Esophagus squamous epithelium (tissue), 5 donors: ENCODE measurements at places on chromosomes 1 and 21.

DNA sequence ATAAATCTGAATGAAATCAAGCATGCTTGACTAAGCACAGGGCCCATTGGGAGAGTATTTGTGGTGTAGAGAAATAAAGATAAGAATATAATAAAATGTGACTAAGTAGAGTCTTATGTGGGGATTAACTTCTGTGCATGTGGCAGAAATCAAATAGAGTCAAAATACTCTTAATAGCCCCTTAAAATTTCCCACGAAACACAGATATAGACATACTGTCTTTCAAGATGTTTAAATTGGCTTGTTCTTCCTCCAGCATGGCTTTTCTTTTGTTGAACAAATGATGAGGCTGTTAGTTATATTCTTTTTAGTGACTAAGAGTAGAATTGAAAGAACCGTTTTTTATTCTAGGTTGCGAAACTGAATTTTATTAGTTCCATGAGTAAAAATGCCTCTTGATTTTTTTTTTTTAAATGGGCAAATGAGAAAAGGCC, 112.3 kb downstream of the RPS6KC1 start:
- no peak for DNase-seq

DNA sequence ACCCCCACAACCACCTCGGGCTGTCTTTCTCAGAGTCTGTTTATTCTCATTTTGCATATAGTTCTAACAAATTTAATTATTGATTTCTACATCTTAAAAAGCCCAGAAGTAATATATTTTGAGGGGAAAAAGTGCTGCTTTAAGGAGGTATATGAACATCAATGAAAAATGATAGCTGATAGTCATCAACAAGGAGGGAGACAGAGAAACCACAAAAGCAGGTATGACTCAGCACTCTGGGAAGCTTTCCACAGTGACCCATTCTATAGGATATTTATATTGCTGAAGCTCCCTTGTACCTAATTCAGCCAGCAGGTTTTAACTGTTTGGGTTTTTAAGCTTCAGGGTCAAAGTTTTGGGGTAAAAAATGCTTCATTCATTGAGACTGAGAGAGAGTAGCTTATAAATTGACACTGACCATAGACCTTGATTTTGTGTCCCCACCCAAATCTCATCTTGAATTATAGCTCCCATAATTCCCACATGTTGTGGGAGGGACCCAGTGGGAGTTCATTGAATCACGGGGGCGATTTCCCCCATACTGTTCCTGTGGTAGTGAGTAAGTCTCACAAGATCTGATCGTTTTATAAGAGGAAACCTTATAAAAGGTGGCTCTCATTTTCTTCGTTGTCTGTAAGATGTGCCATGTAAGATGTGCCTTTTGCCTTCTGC, 27.4 kb downstream of the VANGL1 start:
- DNase-seq: no peak

- DNase-seq: no peak
These were observed 959 bp downstream of the AKR7A3 start for GRCh38 chr1:19287436-19288185.

GRCh38 chr1:32334864-32335534, 1.0 kb downstream of the MARCKSL1 start:
- no peak for DNase-seq

DNA sequence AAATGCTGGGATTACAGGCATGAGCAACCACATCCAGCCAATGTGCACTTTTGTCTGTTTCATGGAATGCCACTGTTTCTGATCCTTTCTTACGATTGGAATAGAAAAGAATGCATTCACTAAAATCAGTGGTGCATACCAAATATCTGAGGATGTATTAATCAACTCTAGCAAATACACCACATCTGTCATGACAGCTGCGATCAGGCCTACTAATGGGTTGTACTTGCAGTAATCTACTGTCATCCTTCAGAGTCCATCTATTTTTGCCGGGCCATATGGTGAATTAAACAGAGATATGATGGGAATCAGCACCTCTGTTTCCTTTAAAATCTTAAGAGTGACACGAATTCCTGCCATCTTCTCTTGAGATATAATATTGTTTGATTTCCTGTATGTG, 8.5 kb upstream of the USP1 start:
- DNase-seq: no peak

DNA sequence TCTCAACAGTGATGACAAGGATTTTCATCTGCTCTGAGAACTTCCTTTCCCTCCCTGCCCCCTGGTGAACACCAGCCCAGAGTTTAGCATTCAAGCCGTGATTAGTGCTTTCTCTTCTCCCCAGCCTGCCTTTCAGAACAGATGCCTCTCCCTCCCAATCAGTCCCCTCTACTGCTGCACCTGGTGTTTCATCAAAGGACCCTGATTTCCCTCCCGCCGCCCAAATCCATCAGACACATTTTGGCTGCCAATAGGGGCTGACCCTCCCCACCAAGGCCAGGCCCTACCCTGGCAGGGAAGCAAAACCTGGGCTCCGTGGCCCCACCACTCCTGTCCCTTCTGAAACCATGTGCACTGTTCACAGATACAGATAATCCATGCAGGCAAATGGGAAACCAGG, 34.0 kb upstream of the KLHDC7A start:
- no peak for DNase-seq

GRCh38 chr21:16441789-16442188, 712.0 kb downstream of the USP25 start:
- DNase-seq: no peak

DNA sequence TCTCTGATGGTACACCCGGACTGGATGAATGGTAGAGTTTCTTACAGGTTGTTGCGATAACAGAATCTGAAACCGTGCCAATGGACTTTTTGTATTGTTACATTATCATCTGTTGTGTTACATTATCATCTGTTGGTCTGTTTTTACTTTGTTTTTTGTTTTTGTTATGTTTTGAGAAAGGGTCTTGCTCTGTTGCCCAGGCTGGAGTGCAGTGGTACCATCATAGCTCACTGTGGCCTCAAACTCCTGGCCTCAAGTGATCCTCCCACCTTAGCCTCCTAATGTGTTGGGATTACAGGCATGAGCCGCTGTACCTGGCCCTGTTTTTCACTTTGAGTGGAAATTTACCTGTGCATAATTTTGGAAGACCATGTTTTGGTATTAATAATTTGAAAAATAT, 10.2 kb upstream of the PEX10 start:
- DNase-seq: no peak

- DNase-seq: no peak
These were observed 20.2 kb downstream of the C1orf167 start for GRCh38 chr1:11782127-11782708.

DNA sequence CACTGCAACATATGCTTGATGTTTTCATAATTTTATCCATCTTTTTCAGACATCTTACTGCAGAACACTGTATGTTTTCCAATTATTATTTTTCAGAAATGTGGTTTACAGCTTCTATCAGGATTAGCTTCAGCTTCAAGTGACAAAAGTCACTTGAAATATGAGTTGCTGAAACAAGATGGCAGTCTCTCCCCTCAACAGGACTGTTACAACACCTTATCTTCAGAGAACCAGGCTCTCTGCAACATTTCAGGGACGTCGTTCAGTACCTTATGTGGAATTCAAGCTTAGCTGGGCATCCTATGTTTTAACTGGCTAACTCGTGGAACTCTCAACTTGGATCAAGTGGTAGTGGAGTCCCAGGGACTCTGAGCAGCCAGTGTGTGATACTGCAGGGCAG, 2.0 kb upstream of the UBE2G2 start:
- no peak for DNase-seq

DNA sequence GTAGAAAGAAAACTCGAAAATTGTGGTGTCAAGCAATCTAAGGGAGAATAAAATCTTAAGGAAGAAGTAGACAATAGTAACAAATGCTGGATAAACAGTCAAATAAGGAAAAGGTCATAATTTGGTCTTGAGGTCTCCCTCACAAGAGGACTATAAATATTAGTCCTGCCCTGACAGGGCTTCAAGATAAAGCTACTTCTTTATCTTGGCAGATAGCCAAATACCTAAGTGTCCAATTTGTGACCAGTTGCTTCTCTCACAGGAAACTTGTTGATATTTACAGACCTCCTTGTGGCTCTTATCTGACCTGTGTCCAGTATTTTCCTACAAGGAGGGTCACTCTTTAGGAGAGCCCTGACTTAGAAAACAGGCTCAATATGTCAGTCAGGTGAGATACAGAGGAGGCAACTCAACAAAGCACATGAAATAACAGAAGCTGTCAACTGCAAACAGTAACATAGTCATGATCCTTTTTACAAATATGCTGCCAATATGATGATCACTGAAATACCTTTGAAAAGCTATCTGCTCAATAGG, 88.8 kb downstream of the TNNI3K start:
- no peak for DNase-seq

DNA sequence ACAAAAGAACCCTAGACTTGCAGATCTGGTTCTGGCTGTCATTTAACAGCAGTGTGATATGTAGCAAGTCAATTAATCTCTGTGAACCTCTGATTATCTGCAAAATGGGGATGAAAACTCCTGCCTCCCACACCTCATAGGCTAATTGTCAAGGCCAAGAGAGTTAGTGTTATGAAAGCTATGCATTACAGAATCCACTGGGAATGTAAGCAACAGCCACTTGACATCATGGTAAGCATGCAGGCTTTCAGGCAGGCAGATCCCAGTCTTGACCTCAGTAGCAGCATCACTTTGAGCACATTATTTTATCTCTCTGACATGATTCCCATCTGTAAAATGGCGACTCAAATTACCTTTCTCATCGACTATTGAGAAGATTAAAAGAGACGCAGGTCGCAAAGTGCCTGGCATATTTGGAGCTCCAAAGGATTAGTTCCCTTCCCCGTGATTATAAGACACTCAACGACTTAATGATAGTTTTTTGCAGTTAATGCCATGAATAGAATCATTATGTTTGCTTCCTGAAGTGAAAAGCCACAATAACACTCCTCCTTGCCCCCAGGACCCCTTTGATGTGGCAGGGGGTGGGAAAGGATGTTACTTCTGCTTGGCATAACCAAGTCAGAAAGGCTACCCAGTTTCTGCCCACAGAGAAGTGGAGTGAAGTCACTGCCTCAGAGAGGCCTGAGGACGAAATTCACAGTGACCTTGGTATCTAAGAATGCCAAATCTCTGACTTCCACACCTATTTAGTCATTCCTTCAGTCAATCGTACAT, 273.0 kb upstream of the NFIA start:
- no peak for DNase-seq

DNA sequence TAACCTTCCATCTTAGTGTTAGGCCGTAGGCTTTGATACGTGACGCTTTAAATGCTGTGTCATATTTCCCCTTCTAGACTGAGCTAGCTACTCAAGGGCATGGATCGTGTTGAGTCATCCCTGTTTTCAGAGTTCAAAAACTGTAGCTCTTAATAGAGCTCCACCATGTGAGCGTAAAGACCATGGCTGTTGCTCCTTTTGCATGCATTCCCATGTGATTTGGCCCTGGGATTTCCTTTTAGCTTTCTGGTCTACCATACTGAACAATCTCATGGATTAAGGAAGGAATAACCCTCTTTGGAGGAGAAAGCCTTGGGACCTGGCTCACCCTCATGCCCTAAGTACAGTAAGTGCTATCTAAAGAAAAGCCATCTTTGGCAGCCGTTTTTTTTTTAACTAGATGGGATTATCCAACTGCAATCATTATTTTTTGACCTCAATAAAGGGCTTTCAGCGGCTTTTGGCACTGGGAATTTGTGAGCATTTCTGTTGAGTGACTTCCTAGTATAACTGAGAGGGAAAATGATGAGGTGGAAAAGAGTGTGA, 76.6 kb downstream of the PLPP3 start:
- no peak for DNase-seq

- no peak for DNase-seq
These were observed 19.7 kb upstream of the CHIA start for GRCh38 chr1:111270771-111271463.

- no peak for DNase-seq
These were observed 503.5 kb upstream of the PKN2 start for GRCh38 chr1:88180449-88181108.

- DNase-seq: no peak
These were observed 1.7 kb upstream of the TRPM2 start for GRCh38 chr21:44351535-44352252.

- DNase-seq: no peak
These were observed 110.5 kb upstream of the COL6A1 start for GRCh38 chr21:45870851-45871615.

- no peak for DNase-seq
These were observed 85.7 kb downstream of the GRIK3 start for GRCh38 chr1:36948606-36949005.

- no peak for DNase-seq
These were observed 109.6 kb downstream of the KCNN3 start for GRCh38 chr1:154760469-154760933.

DNA sequence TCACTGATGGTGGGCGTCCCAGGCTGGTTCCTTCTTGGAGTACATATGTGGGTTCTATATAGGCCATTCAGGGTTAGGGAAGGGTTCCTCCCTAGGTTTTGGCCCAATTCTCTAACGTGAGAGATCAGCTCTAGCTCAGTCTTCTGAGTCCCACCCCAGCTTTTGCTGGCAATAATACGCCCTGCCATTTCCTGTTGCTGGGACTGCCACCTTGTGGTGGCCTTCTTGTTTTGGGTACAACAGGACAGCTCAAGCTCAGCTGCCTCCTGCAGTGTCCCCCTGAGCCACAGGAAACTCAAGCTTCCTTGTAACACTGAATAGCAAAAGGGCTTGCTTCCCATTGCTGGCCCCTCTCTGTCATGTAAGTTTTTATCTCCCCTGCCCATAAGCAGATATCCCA, 77.8 kb downstream of the BACH1 start:
- no peak for DNase-seq

GRCh38 chr1:26476958-26477357, 4.7 kb downstream of the HMGN2 start:
- DNase-seq: no peak

- DNase-seq: no peak
These were observed 31.2 kb downstream of the CHD1L start for GRCh38 chr1:147273409-147274336.

- no peak for DNase-seq
These were observed 10.1 kb downstream of the TMEM200B start for GRCh38 chr1:29113413-29114117.

GRCh38 chr1:83779565-83779964, 219.4 kb downstream of the TTLL7 start:
- no peak for DNase-seq

DNA sequence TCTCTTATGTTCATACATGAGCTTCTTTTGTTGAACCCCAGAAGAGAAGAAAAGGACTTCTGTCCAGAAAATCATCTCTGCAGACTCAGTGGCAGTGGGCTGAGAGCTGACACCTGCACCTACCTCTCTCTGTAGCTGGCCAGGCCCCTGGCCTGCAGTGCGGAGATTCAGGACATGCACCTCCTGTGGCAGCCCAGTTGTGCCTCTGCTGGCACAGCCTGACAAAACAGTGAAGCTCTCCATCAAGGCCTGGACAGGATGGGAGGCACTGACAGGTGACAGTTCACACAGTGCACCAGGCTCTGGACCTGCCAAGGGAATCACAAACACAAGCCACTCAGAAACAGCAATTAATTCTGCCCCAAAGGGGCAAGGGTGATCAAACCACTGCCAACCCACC, 88.8 kb downstream of the TGFBR3 start:
- no peak for DNase-seq

GRCh38 chr1:231376875-231377549, 38.9 kb downstream of the SPRTN start:
- no peak for DNase-seq
